ENCODE measurements at places on chromosomes 4 and X.

GRCh38 chrX:7264399-7264798 lies 116.4 kb upstream of the PUDP start:
- no peak for DNase-seq

DNA sequence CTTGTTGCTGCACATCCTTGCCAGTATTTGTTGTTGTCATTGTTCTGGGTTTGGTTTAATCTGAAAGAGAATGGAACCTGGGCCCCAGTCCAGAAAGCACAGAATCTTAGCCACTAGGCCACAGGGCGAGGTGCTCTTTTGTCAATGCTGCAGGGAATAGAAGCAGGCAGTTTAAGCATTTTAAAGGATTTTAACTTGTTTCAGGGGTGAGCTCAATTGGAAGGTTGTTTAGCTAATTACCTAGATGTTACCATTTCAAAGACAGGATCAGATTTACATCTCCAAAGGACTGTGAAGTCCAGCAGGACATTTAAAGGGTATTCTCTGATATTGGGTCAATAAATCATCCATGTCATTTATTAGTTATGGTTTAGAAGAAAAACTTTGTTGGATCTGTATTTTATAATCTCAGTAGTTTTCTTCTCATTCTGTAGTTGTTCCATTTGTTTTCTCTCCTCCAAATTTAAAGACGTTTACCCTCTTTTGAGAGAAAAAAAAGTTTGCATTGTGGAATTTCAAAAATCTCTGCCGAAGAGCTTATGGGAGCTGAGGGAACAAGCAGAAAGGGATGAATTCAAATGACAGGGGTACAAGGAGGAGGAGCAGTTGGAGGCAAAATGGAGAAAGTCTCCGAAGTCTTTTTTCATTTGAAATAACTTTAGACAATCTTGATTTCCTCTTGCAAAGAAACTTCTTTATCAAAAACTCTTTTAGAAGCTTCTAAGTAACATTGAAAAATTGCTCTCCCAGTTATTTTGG lies 57.5 kb upstream of the FAM47C start:
- DNase-seq: no peak

DNA sequence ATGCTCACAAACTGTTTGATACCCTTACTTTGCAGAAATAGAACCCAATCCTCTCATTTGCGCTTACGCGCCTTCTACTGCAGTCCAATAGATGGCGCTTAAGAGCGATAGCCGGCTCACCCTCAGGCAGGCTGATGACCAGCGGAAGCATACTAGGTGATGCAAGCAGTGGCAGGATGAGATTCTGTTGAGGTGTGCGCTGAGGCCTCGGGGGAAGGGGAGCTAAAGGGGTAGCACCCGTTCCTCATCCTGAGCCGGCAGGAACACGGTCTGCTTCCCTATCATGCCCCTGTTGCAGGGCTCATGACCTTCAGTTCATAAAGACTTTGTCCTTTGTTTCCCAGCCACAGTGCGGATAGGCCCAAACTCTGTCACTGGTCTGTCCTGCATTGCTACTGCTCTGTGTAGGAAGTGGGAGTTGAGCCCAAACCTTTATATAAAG lies 628.9 kb downstream of the TLL1 start:
- DNase-seq: no peak

- DNase-seq: no peak
Observed at GRCh38 chr4:100109921-100110320, 80.3 kb downstream of the DDIT4L start.

DNA sequence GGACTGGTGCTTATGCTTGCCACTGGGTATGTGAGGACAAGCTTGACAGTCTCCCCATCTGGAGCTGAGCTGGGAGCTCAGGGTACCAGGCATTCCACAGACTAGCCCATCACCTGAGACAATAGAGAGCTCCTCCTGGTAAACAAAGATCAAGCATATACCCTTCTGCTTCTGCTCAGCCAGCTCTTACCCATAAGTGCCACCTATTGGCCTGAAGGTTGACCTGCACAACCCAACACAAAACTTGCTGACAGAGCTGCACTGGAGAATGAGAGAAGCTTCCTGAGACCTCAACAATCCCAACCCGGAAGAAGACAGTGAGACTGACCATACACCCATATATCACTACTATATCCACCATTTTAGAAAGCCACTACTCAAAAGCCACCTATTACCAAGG lies 1049.2 kb upstream of the INTU start:
- no peak for DNase-seq

DNA sequence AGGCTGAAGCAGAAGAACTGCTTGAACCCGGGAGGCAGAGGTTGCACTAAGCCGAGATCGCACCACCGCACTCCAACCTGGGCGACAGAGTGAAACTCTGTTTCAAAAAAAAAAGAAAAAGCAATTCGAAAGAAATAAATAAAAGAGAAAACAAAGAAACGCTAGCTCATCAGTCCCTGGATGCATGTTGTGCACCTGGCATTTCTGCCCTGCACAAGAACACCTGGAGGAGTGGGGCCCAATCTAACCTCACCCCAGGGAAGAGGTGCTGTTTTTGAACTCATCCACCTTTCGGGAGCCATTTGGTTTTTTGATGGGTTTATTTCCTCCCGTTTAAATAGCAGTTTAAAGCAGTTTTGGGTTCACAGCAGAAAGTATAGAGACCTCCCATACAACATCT lies 5.7 kb upstream of the MRFAP1 start:
- no peak for DNase-seq
